ENCODE measurements at places on chromosomes 4 and X.
A peak's percentile ranks its signal among the peaks of the same experiment; 100 is the strongest.

GRCh38 chr4:148151806-148152205, 290.4 kb downstream of the NR3C2 start:
- no peak for DNase-seq

DNA sequence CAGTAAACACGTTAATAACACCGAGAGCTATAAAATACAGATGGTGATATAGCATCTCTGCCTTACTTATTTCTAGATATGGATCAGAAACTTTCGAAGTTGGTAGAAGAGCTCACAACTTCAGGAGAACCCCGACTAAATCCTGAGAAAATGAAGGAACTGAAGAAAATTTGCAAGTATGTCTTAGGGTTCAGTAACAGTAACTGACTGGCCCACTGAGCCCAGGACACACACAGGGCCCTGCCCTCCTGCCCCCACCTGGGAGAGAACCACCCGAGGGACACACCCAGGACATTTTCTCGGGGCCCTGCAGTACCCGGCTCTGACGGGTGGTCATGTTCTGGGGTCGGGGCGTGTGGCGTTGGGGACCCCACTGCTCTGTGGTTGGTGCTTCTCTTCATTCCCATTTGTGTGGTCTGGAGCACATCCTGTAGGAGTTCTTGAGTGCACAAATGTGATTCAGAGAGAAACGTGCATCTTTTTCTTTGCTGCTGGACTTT, 1.1 kb downstream of the UVSSA start:
- DNase-seq, result no peak

- DNase-seq, result no peak
These were observed 456.5 kb downstream of the IL1RAPL1 start for GRCh38 chrX:29043746-29044145.

DNA sequence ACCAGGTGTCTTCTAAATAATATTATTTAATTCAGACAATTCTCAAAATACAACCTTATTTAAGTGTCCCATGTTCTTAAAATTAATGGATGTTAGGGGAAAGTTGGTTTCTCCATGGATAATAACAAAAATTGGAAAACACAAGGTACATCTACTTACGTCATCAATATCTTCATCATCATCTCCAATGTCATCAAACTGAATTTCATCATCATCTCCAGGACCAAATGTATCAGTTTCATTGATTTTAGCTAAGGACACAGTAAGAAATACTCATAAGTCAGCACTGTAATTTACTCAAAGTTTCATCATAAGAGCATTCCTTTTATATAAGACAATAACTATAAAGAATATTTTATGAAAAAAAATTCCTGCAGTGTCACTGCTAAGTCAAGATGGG, 11.3 kb downstream of the EIF1AX start:
- no peak for DNase-seq

DNA sequence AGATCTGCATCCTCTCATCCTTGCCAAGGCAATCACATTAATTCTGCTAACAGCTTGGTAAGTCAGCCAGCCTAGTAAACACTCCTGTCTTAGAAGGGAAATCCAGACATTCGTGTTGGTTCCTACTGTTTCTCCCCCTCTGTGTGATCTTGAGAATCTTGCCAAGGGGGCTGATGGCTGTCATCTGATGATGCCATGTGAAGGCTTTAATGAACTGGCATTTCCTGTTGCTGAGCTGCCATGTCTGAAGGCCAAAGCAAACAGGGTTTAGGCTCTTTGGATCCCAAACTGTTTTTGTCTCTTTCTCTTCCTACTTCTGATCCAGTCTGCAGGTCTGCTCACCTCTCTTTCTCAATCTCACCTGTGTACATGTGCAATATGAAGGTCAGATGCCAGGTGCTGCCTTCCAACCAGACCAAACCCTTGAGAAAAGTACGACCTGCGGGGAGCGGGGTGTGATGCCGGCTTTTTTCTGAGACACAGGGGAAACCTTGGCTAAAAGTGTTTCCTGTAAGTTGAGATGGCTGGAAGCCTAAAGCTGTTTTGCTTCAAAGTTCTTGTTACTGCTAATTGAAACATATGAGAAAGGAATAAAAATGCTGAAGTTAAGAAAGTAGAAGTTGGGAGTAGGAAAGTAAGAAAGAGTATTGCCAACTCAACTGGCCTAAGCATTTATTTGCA, 532.9 kb downstream of the ANKRD50 start:
- no peak for DNase-seq

- DNase-seq, result no peak
These were observed 145.9 kb upstream of the NLGN4X start for GRCh38 chrX:6374556-6374955.

DNA sequence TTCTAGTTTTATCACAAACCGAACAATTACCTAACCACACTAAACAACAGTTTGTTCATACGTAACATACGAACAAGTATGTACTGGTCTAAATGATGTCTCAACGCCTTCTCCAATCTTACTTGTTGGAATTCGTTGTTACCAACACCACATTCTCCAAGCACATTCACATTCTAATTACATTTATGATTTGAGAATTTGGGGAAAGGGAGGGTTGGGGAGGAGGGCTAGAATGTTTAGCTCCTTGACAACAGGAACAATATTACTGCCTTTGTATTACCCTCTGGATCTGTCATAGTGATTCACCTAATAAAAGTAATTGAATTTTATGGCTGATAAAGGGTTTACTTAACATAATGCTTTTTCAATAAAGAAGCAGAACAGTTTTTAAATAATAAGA, 24.4 kb downstream of the LCORL start:
- DNase-seq, result no peak

DNA sequence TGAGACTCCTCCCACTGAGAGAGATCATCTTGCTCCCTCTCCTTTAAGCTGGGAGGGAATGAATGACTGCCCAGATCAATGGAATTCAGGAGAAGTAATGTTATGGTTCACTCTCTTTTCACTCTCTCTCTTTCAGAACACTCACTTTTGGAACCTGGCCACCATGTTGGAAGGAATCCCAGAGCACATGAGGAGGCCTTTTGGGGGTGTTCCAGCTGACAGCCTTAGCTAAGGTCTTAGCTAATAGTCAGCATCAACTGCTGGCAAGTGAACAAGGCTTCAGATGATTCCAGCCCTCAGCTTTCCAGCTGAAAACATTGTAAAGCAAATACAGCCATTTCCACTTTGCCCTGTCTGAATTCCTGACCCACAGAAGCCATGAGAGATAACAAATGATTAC, 124.0 kb upstream of the CLNK start:
- DNase-seq, result no peak

DNA sequence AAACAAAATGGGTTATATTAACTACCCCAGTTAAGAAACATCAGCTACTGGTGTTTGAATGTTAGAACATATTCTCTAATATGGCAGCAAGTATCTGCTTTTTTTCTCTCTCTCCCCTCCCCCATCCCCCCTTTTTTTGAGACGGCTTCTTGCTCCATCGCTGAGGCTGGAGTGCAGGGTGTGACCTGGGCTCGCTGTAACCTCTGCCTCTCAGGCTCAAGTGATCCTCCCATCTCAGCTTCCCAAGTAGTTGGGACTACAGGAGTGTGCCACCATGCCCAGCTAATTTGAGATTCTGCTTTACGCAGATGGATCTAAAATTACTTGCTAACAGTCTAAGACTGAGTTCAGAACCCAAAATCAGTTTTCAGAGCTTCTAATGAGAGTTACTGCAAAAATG, 101.9 kb downstream of the AFF1 start:
- no peak for DNase-seq

- peak; percentile 34 for DNase-seq
These were observed 6.8 kb downstream of the HNRNPDL start for GRCh38 chr4:82423245-82424054.

GRCh38 chrX:1528884-1529203, 8.1 kb downstream of the P2RY8 start:
- no peak for DNase-seq

- no peak for DNase-seq
These were observed 450.9 kb upstream of the NR3C2 start for GRCh38 chr4:148893095-148893494.

DNA sequence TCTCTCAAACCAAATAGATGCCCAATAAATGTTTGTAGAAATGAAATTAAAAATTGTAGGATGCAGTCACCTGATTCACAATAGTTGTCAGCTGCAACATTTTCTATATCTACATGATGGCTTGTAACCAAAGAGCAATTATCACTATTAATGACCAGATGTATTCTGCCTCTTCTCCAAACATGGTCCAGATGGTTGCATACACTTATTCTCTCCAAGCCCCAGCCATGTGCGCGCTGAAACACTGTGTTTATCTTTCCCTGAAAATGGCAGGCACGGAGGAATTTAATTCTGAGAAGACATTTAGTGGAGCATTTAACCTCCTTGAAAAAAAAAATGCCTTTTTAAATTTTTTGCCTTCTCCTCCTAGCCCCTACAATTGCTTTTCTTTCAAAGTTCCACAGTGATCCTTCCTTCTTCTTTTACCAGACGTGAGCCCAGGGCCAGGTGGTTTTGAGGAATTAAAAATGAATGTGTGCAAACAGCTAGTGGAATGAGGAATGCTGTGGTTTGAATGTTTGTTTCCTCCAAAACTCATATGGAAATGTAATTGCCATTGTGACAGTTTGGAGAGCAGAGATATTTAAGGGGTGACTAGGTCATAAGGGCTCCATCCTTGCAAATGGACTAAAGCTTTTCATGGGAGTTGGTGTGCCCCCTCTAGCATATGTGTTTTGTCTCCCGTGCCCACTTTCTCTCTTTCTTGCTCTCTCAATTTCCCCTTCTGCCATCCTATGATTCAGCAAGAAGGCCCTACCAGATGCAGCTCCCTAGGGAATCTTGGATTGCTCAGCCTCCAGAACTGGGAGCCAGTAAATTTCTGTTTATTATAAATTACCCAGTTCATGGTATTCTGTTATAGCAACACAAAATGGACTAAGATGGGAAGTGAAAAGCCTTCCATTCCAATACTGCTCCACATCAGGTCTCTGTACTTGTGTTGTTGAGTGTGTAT, 136.0 kb downstream of the GABRB1 start:
- DNase-seq, result no peak
